K562 (cell line): ENCODE measurements at places on chromosomes 12 and 14.

- DNase-seq, result no peak
Measured at GRCh38 chr12:89960607-89961394, 252.2 kb upstream of the ATP2B1 start.

- DNase-seq, result no peak
Measured at GRCh38 chr12:52169886-52170285, 21.9 kb downstream of the KRT80 start.

DNA sequence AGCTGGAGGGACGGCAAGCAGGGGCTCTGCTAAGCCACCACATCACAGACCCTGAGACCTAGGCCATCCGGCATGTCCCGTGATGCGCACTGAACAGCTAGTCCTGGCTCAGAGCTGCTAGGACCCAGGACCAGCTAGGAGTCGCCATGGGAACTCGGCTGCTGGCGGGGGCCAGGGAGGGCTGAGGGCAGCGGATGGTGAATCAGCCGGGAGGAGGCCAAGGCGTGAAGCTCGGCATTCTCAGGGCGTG lies 5.1 kb downstream of the AHNAK2 start:
- DNase-seq, result no peak

DNA sequence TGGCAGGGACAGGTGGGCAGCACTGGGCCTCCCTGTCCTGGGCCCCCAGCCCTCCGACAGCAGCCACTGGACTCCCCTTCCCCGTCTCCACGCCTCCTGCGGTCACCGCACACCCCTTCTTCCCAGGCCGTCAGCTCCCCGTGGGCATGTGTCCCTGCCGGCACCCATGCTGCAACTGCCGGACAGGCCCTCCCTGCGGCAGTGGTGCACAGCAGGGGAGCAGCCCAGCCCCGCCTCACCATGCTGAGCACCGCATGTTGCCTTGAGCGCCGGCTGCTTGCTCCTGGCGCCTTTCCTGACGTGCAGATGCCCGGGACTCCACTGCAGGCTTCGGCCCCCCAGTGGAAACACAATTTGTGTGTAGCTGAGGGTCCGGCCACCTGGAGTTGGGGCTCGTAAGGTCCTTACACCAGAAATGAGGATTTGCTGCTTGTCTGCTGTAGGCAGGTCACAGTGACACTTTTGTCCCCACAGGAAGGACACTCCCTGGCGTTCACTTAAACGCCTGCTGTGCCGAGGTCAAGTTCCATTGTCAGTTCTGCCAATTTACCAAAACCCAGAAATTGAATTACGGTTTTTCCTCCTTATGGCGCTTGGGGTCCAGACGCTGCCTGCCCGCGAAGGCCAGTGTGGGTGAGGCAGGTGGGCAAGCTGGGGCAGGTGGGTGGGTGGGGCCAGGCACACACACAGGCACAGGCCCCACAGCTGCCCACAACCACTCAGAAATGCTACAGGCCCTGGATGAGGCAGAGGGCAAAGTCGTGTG lies 28.2 kb upstream of the MMP17 start:
- no peak for DNase-seq

GRCh38 chr14:30271811-30272323 lies 287.1 kb upstream of the G2E3 start:
- no peak for DNase-seq
